Vagina (tissue), 2 donors: ENCODE measurements at places on chromosomes 12 and 14.
A peak's percentile ranks its signal among the peaks of the same experiment; 100 is the strongest.

GRCh38 chr14:53943751-53944083 lies 12.9 kb downstream of the BMP4 start:
- no peak for DNase-seq

DNA sequence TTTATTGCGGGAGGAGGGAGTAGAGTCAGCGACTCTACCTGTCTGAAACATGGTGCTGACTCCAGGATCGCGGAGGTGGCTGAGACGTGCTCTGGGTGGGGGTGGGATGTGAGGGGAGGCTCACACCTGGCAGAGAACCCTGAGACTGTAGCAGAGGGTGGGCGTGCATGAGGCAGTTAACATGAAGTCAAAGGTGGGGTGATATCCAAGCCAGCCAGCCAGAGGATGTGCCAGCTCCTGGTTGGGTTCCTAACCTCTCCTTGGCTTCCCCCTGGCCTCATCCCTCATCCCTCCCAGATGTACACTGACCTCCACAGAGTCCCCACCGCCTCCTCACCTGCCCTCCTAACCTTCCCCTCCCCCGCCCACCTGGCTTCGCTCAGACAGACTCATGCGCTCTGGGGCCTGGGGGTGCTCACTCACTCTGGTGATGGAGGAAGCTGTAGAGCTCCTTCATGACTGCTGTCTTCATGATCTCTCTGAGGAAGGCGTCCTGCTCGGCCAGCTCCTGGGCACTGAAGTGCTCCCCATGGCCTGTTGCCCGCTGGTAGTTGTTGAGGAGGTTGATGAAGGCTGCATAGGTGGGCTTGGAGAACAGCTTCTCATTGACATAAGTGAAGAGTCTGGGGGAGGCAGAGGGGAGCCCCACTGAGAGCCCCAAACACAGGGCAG lies 9.3 kb downstream of the ENDOU start:
- DNase-seq, result peak; percentile 95

GRCh38 chr14:101817501-101818001 lies 56.0 kb downstream of the PPP2R5C start:
- peak; percentile 34 for DNase-seq

DNA sequence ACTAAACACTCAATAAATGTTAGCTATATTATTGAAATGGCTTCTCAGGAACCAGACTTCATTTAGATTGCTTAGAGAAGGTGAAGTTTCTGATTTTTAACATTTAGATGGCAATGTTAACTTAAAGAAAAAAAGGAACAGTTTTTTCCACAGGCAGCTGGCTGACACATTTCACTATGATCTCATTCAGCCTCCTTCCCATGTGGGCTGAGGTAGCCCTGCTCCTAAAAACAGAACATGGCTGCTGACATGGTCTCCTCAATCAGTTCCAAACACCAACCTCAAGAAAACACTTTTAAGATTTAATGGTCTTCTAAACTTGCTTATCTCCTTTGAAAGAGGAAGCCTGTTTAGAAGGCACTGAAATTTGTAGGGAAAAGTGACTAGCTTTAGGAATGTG lies 23.8 kb downstream of the GNS start:
- DNase-seq, result no peak

DNA sequence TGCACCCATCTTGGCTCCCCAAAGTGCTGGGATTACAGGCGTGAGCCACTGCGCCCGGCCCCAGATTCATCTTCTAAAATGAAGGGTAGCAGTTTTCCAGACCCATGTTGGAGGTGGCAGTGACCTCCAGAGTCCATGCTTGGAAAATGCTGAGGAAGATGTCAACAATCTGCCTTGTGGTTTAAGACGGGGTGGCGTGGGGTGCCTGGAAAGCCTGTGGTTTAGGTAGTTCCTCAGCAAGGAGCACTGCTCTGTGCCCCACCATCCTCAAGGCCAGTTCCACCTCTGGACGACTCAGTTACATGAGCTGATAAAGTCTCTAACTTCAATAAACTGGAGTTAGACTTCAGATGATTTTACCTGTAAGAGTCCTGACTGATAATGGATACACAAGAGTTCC lies 48.6 kb downstream of the DRAM1 start:
- no peak for DNase-seq

- DNase-seq, result no peak
These were observed 284.8 kb upstream of the DIO3 start for GRCh38 chr14:101276309-101277091.

DNA sequence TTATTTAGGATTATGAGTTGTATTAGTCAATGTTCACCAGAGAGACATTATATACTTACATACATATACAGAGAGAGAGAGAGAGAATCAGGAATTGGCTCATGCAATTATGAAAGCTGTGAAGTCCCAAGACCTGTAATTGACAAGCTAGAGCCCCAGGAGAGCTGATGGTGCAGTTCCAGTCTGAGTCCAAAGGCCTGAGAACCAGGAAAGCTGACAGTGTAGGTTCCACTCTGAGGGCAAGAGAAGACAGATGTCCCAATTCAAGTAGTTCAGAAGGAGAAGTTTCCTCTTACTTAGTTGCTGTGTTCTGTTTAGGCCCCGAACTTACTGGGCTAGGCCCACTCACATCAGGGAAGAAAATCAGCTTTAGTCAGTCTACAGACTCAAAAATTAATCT lies 76.4 kb upstream of the FICD start:
- no peak for DNase-seq

DNA sequence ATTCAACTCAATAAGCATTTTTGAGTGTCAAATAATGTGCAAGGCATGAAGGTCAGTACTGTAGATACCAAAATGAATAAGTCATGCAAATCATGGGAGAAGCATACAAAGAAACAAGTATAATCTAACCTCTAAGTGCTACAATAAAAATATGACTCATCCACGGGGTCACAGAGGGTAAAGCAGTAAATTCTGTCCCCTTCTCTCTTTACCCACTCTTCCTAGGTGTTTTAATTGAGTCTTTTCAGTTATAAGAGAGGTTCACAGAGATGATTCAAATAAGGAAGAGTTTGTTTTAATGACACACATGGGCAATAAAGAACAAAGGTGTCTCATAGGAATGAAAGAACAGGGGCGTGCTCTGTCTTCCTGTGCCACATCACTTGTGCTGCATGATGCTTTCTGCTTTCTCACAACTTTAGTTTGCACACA lies 71.5 kb upstream of the DAAM1 start:
- DNase-seq, result no peak

DNA sequence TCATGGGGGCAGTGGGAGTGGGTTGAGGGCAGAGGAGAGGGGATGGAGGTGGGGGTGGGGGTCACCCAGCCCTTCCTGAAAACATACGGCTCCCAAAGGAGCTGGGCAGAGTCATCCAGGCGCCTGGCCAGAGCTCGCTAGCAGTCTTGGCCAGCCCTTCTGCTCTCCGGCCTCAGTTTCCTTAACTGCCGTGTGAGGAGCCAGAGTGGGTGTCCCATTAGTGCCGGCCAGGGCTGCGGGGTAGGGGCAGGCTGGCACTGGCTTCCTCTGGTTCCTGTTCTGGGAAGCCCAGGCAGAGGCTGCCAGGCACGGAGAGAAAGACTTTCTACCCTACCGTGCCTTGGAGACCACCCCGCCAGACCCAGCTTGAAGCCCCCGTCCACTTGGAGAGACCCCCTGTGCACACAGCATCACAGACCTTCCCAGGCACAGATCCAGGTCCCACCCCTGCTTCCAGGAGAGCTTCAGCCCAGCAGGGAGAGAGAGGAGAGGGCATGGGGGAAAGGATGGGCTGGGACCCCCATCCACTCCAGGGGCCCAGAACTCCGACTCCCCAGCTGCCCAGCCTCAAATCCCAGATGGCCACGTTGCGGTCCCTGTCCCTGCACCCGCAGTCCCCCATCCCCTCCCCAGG lies 93.3 kb downstream of the RFLNA start:
- DNase-seq, result no peak

GRCh38 chr12:56998981-56999380 lies 7.4 kb downstream of the ZBTB39 start:
- DNase-seq, result no peak
